ENCODE measurements at places on chromosomes 7 and 10.

GRCh38 chr10:88076027-88076880 is 212.8 kb downstream of the PTEN start:
- no peak overlapping the region for H3K27ac ChIP-seq
- no peaks in the 10 kb centered on the region for H3K36me3 ChIP-seq
- DNase-seq, result no peak
- H3K4me1 ChIP-seq, result no peaks in the 10 kb centered on the region

GRCh38 chr10:121309164-121309563 is 289.1 kb downstream of the FGFR2 start:
- H3K27me3 ChIP-seq, result no peaks in the 10 kb centered on the region
- peaks cover 2% of the 10 kb centered on the region for H3K4me1 ChIP-seq
- H3K36me3 ChIP-seq, result no peaks in the 10 kb centered on the region
- H3K27ac ChIP-seq, result no peak overlapping the region

DNA sequence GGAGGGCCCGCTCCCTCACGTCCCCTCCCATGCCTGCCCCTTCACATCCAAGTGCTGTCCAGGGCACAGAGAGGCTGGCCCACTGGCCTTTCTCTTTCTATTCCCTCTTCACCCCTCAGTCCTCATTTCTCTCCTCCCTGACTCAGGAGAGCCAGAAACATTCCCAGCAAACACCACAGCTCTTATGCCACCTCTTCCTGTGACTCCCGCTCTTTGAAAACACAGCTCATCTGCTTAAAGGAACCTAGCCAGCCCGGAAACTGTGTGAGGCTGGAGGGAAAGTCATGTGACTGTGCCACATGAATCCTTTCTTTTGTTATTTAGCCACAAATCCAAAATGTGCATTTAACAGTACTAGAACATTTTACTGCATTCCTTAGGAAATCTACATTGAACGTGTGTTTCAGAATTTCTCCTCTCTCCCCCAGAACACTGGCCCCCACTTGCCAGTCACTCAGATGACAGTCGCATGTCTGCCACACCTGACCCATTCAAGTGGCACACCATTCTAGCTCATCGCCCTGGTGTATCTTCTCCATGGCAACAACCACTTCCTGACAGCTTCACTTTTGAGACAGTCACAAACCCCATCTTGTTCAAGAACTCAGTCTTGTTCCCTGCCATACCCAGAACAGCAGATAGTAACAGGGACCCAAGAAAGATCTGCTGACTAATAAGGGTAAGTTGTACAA is 42.8 kb downstream of the GRB10 start:
- no peak overlapping the region for H3K4me3 ChIP-seq
- H3K36me3 ChIP-seq, result no peaks in the 10 kb centered on the region
- DNase-seq, result no peak
- no peaks in the 10 kb centered on the region for H3K27me3 ChIP-seq
- H3K4me1 ChIP-seq, result peaks cover 5% of the 10 kb centered on the region

- H3K27me3 ChIP-seq, result no peaks in the 10 kb centered on the region
- no peak for DNase-seq
- no peak overlapping the region for H3K4me3 ChIP-seq
- H3K4me1 ChIP-seq, result no peaks in the 10 kb centered on the region
- H3K27ac ChIP-seq, result no peak overlapping the region
- no peaks in the 10 kb centered on the region for H3K36me3 ChIP-seq
Observed at GRCh38 chr10:52279546-52279945, 34.5 kb upstream of the DKK1 start.

DNA sequence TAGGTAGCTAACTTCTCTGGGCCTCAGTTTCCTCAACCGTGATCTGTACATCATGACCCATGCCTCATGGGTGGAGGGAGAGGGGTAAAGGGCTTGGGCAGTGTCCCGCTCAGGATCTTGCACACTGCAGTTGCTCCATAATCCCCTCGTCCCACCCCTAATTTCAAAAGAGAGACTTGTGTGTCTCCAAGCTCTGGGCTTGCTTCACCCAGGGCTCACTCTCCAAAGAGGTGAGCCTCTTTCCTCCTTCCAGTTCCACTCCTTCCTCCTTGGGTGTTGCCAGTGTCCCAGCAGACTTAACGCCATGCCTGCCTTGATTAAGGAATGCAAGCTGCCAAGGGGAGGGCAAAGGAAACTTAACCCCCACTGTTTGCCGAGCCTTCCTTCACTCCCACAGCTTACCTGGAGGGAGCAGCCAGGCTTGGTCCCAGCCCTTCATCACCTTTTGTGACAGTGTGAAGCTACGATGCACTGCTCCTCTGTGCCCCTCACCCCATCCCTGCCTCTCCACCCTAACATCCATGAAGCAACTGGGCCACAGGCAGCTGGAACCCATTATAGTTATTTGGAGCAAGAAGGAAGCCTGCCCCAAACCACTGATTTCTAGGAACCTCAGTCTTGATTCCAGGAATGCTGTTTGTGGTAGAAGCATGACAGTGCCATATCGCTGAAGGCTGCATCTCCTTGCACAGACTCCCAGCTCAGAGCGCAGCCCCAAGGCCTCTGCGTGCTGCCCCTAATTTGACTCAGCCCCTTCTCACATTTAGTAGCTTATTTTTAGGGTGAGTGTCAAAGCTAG is 363.3 kb downstream of the TNS3 start:
- no peak overlapping the region for H3K27ac ChIP-seq
- H3K27me3 ChIP-seq, result no peaks in the 10 kb centered on the region
- H3K4me3 ChIP-seq, result no peak overlapping the region
- no peaks in the 10 kb centered on the region for H3K36me3 ChIP-seq
- DNase-seq, result no peak

- H3K27ac ChIP-seq, result no peak overlapping the region
- no peaks in the 10 kb centered on the region for H3K27me3 ChIP-seq
- DNase-seq, result no peak
- H3K4me1 ChIP-seq, result no peaks in the 10 kb centered on the region
Observed at GRCh38 chr7:118082506-118082905, 101.5 kb upstream of the LSM8 start.

DNA sequence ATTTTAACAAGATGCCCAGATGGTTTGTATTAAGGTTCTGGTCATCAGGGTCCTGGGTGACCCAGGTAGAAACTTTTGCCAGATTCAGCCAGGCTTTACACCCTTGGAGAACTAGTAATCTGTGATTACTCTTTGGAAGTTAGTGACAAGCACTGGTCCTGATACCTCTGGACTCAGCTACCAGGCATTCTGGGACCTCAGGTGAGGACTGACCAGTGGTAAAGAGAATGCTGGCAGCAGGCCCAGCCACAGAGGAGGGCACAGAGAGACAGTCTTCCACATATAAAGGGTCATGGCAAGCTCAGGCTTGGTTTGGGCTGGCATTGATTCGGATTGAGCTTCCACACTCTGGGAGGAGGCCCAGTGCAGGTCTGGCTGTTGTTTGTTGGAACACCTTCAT is 112.0 kb upstream of the CHST15 start:
- H3K4me3 ChIP-seq, result no peak overlapping the region
- no peak for DNase-seq

All from ovary (tissue), 10 donors.